Cortex of kidney (tissue), 1 donor: ENCODE measurements at places on chromosomes 4 and X.

GRCh38 chr4:121863799-121864198 is 6.5 kb downstream of the BBS7 start:
- DNase-seq, result no peak

- no peak for DNase-seq
These were observed 2.4 kb downstream of the MID1 start for GRCh38 chrX:10617999-10618351.

DNA sequence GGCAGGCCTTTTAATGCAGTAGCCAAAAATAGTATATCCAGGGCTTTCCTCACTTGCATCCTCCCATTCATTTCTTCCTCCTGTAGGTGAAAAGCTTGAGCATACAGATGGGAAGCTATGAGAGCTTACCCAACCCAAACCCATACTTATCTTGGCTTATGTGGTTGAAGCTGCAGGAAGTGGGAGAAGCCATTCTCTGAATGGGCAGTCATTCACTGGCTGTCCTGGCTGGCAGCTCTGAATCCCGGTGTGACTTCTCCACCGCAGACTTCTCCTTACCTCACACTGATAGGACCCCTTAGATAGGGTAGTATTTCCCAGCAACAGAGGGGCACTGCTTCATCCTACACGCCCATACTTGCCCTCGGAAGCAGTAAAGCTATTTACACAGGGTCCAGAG is 125.4 kb downstream of the AMMECR1 start:
- no peak for DNase-seq

DNA sequence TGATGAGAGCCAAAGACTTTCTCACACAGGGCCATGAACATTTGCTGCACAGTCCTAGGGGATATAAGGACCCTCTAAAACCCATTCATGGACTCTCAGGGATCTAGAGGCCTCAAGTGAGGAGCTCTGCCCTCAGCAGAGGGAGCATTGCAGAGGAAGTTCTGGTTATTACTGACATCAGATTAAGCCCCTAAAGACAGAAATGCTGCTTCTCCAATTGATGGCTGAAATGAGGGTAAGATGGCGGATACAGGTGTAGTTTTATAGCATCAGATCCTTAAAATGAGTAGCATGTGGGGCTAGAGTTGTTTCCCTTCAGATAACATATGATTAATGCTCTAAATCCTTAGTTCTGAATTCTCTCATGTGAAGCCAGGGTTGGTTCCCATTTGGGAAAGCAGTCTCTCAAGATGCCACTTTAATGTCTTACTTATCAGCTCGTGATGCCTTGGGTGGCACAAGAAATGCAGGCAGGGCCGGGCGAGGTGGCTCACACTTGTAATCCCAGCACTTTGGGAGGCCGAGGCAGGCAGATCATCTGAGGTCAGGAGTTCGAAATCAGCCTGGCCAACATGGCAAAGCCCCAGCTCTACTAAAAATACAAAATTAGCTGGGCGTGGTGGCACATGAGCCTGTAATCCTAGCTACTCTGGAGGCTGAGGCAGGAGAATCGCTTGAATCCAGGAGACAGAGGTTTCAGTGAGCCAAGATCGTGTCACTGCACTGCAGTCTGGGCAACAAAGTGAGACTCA is 7.9 kb downstream of the RHOH start:
- DNase-seq, result no peak

GRCh38 chrX:17028356-17028755 is 81.9 kb downstream of the REPS2 start:
- no peak for DNase-seq

DNA sequence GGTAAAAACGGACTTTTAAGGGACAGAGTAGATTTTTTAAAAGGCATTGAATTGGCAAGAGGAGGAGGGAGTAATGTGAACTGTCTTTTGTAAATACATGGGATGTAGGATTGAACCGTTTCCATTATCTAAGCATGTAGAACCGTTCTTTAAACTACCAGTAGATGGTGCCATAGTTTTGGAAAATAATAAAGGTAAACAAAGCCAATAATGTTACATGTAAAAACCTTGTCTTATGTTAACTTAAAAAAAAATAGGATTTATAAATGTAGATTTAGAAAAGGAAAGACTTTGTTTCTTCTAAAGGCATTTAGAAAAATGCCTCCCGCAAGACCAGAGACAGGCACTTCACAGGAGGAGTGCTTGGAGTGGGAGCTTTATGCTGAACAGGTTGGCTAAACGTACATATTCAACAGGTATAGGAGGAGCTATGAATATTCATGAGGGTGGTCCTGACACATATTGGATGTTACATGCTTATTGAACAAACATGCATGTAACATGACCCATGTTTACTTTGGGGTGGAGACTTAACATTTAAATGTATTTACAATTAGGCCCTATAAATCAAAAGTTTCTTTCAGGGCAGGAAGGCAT is 45.5 kb upstream of the FAM241A start:
- no peak for DNase-seq

GRCh38 chr4:135123632-135124031 is 922.0 kb upstream of the PABPC4L start:
- DNase-seq, result no peak

DNA sequence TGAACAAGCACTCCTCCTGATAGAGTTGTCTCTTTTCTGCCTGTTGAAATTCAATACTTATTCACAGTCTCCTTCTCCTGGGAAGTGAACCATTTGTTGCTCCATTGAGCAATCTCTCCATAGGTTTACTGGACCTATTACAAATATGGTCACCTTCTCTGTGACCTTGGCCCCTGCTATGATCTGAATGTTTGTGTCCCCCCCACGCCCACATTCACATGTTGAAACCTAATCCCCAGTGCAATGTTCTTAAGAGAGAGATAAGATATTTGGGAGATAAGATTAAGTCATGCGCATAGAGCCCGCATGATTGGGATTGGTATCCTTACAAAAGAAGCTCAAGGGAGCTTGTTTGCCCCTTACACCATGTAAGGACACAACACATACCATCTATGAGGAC is 54.1 kb upstream of the GABRE start:
- DNase-seq, result no peak

DNA sequence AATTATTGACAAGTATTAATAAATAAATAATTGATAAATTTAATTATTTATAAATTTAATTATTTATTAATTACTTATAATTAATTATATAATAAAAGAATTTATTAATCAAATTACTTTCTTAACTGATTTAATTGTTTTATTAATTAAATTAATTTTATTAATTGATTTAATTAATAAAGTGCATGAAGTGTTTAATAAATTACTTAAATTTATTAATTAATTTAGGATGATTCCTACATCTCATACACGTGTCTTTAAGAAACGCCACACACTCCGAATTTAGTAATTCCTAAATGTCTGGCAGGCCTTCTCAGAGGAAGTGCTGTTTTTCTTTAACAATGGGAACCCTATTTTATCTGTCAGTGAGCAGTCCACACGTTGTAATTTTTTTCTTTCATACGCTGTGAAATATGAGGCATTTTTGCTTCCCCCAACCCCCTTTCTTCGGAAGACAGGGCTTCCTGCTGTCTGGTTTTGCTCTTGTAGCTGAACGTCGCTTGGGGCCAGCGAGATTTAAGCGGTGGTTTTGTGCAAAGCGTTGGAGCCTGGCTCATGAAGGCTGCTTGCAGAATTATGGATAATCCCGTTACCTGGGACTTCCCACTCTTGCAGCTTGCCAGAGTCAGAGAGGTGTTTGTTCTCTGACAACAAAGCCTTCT is 46.8 kb downstream of the CRLF2 start:
- no peak for DNase-seq

DNA sequence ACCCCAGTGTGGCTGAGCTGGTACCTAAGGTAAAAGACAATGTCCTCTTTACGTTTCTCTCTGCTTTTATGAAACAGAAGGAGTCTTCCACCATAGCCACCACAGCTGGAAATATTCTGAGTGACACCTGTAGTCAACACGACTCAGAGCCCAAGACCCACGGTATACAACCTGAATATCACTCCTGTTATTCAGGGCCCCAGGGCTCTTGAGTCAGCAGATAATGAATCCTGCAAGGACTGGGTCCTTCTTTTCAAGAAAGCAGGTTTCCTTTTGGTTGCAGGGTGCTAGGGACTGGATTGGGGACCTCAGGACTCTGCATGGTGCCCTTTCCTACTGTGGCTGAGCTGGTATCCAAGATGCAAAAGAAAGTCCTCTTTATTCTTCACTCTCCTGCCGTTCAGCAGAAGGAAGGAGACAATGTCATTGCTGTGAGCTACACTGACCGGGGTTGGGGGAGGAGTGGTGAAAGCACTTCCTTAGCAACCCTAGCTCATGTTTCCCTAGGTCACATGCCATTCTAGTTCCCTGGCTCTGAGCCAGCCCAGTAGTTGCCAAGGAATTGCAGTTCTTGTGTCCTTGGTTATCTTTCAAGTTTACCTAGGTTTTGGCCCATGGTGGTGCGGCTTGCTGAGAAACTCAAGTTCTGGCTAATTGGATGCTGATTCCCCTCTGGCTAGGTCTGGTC is 23.7 kb upstream of the UNC5C start:
- DNase-seq, result no peak
